ENCODE measurements at places on chromosomes 6 and 20. TPM values are rescaled to one million over a fixed set of nuclear protein-coding genes. Genes with fewer than 3 reads are reported as not detected.

BMP7 gene
- 9.6 TPM for total RNA-seq

BMP2 gene
- 6.1 TPM for total RNA-seq

SLC22A3 gene
- 3.0 TPM for total RNA-seq

GSTA3 gene
- total RNA-seq, result not detected

MUC21 gene
- total RNA-seq, result not detected
